ENCODE measurements at places on chromosomes 7 and 10.

DNA sequence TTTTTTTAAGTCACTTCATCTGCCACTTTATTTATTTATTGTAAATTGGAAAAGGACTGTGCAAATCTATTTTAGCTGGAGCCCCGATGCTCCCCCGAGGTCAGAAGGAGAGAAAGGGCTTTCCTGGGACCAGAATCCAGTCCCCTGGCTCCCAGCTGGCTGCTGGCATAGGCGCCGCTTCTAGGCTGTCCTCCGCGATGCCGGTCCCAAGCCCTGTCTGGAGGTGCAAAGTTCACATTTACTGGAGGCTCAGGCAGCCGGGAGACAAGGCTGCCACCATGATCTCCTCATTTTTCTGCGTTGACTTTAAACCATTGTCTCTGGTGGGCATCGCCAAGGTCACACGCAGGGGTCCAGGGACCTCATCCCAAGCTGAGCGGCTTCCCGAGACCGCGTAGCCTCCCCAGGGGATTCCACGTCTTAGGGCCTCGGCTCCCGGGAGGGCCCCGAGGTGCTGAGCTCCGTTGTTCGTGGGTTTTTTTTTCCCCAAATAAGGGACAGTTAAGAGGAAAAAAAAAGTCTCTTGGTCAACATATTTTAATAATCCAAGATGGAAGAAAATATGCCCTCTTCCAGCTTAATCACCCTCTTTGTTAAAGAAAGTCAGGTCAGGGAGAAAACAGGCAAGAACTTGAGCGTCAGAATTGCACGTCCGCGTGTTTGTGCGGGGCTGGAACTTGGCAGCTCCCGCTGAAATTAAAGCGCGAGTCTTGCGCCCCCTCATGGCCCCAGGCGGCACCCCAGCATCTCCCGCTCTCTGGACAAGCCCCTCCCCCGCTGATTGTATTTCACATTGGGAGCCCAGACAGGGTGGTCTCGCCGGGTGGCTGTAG, 11.9 kb downstream of the RGR start:
- no peak for DNase-seq

DNA sequence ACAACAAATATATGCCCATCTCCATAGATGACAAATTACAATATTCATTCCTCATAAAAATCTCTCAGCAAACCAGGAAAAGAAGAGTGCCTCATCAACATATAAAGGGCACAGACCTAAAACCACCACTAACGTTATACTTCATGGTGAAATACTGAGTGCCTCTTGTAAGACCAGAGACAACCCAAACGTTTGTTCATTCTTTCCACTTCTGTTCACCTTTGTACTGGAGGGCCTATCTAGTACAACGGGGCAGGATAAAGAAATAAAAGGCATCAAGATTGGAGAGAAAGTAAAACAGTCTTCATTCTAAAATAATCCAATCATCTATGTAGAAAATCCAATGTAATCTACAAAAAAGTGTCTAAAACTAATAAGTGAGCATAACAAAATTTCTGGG, 79.1 kb downstream of the LARP4B start:
- DNase-seq, result no peak

GRCh38 chr7:136039577-136040345, 62.6 kb upstream of the MTPN start:
- no peak for DNase-seq

GRCh38 chr7:80334196-80334595, 177.7 kb downstream of the GNAT3 start:
- no peak for DNase-seq

- DNase-seq, result no peak
Observed at GRCh38 chr7:158649279-158649678, 55.3 kb downstream of the NCAPG2 start.

DNA sequence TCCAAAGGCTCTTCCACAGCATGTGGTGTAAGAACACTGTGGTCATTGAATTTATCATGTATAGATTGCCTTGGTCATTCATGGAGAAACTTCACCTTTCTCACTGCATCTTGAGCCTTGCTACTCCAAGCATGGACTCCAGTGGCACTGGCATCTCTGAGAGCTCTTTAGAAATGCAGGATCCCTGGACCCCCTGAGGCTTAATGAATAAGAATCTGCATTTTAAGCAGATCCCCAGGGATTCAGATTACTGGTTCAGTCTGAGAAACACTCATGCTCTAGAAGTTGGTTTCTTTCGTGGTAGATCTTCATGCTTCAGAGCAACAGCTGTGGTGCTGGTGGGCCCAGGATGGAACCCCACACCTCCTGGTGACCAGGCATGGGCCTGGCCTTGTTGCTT, 63.2 kb downstream of the CFAP58 start:
- no peak for DNase-seq

- DNase-seq, result no peak
Observed at GRCh38 chr10:32144817-32145688, 88.8 kb upstream of the KIF5B start.

GRCh38 chr10:51521605-51522004, 177.8 kb downstream of the CSTF2T start:
- no peak for DNase-seq

DNA sequence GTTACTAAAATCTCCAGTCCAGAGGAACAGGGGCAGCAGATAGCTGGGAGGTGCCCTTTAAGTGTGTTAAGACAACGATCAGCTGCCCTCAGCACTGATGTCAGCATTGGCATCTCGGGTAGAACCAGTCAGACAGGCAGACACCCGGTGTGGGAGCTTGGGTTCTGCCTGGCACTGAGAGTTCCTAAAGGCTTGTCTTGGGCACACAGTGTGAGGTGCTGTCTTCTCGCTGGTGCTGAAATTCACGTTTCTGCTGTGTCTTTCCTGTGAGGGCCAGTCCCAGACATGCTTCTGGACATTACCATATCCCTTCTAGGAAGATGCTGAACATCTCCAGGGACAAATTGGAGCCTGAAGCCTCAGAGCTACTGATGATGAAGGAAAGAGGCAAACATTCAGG, 156.2 kb downstream of the DNAJB6 start:
- no peak for DNase-seq

DNA sequence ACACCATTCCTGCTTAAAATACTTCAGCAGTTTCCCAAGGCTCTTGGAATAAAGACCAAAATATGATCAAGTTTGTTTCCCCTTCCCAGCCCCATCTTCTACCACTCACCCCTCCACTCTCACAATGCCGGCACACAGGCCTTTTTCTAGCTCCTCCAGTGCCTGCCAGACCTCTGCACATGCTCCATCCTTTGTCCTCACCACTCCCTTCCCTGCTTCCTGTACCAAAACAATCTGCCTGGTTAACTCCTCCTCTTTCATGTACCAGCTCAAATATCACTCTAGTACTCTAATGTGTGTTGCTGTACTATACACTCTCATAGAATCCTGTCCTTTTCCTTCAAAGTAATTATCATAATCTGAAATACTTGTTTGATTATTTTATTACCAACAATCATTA, 19.4 kb downstream of the SCRN1 start:
- no peak for DNase-seq

- peak; percentile 91 for DNase-seq
Observed at GRCh38 chr7:129095258-129095657, 40.3 kb upstream of the TNPO3 start.

GRCh38 chr7:92061154-92061553, 73.1 kb downstream of the CYP51A1 start:
- DNase-seq, result no peak

Data from GM12864 (cell line).